NCI-H2081 (cell line): ENCODE measurements at places on chromosomes 13 and 19.

GRCh38 chr19:5290336-5291262 lies 50.0 kb downstream of the PTPRS start:
- no peak for DNase-seq

DNA sequence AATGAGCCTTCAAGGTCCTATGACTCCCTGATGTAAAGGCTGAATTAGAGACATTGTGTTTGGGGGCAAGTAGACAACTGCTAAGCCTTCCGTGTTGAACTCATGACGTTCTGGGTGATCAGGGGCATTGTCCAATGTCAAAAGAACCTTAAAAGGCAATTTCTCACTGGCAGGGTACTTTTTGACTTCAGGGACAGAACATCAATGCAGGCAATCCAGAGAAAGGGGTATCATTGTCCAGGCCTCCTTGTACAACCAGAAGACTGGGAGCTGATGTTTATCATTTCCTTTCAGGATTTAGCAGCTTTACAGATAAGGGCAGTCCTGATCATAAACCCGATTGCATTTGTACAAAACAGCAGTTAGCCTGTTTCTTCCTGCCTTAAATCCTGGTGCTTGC lies 25.0 kb upstream of the SMAD9 start:
- DNase-seq = no peak

DNA sequence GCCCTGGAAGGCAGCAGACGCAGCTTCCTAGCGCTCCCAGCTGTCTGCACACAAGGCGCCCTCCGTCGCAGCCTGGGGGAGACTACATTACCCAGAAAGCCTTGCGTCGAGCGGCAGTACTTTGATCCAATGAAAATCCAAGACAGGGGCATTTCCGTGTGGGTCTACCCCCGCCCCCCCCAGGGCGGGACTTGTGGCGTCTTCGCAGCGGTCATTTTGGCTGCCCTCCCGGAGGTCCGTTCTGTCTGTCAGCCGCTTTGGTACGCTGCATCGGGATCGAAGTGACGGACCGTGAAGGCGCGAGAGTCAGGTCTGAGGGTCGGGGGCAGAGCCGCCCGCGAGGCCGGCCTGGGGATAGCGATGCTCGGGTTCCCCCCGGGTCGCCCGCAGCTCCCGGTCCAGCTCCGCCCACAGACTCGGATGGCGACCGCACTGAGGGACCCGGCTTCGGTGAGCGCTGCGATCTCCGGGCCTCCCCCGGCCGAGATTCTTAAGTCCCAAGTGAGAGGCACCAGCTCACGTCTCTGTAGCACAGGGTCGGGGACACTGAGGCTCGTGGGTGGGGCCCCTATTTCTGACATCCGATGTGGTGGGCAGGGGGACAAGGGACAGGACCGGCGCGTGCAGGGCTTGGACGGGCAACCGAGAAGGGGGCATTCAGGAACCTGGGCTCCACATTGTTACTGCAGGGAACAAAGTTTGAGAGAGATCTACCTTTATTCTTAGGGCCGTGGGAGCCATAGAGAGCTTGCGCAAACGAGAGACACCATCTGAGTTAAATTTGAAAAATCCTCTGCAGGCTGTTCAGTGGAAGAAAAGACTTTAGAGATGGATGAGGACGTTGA lies at the start of gene ZNF211:
ZNF211 (plus strand) TSS at position 182 of the 845 bp plus-strand sequence; CDS start at position 361, 179 bp downstream.
- DNase-seq = peak; percentile 96

GRCh38 chr19:18626906-18627305 lies 9.9 kb upstream of the KLHL26 start:
- DNase-seq = no peak

GRCh38 chr13:100102042-100102441 lies 13.1 kb downstream of the PCCA start:
- DNase-seq = no peak

GRCh38 chr13:95267662-95268342 lies 33.4 kb downstream of the ABCC4 start:
- DNase-seq = no peak

GRCh38 chr13:45258334-45258675 lies 57.5 kb upstream of the KCTD4 start:
- DNase-seq = no peak

- no peak for DNase-seq
These were observed 171.6 kb downstream of the MTUS2 start for GRCh38 chr13:28991764-28992163.

DNA sequence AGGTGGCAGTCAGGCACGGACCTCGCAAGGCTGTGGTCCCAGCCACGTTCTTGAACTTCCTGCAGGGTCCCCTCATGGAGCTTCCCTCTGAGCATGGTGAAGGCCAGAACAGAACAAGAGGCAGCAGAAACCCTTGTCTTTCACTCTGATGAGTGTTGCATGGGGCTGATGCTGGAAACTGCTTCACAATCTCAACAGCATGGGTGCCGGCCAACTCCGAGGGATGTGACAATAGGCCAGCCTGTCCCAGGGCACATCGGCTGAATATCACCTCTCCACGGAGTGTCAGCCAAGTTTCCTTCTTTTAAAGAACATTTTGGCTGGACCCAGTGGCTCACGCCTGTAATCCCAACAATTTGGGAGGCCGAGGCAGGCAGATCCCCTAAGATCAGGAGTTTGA lies 173.9 kb downstream of the FOXO1 start:
- DNase-seq = no peak

DNA sequence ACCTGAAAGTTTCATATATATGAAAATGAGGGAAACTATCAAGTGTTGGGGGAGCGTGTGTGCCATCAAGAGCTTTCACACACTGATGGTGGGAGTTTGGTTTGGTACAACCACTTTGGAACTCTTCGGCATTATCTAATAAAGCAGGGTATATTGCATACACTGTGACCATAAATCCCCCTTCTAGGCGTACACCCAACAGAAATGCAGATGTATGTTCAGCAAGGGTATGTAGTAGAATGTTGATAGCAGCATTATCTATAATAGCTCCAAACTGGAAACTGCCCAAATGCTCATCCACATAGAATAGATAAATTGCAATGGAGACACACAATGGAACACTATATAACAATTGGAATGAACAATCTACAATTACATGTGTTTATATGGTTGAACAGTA lies 70.8 kb downstream of the FAM216B start:
- DNase-seq = no peak

- DNase-seq = no peak
These were observed 63.7 kb upstream of the WDFY2 start for GRCh38 chr13:51520524-51520923.

GRCh38 chr13:50417597-50417996 lies 402.4 kb downstream of the KCNRG start:
- DNase-seq = no peak

DNA sequence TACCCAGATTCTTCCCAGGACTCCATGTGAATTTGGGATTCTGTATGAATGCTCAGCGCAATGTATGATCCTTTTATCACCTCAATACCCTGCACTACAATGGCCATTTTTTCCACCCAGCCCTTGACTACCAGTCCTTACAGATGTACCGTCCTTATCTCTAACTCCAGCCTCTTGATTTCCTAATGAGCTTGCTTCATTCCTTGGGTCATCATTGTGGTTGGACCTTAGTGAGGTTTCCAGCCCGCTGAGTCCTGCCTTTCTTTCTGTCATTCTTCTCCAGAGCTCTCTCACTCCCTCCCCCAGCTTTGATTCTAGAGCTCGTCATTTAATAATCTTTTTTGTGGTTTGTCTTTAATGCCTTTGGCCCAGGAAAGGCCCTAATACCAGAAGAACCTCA lies 438.5 kb downstream of the ZNF536 start:
- DNase-seq = no peak

GRCh38 chr13:43364210-43365038 lies 341.0 kb downstream of the DNAJC15 start:
- DNase-seq = no peak

GRCh38 chr19:38813323-38813722 lies 578 bp upstream of the LGALS4 start:
- no peak for DNase-seq

DNA sequence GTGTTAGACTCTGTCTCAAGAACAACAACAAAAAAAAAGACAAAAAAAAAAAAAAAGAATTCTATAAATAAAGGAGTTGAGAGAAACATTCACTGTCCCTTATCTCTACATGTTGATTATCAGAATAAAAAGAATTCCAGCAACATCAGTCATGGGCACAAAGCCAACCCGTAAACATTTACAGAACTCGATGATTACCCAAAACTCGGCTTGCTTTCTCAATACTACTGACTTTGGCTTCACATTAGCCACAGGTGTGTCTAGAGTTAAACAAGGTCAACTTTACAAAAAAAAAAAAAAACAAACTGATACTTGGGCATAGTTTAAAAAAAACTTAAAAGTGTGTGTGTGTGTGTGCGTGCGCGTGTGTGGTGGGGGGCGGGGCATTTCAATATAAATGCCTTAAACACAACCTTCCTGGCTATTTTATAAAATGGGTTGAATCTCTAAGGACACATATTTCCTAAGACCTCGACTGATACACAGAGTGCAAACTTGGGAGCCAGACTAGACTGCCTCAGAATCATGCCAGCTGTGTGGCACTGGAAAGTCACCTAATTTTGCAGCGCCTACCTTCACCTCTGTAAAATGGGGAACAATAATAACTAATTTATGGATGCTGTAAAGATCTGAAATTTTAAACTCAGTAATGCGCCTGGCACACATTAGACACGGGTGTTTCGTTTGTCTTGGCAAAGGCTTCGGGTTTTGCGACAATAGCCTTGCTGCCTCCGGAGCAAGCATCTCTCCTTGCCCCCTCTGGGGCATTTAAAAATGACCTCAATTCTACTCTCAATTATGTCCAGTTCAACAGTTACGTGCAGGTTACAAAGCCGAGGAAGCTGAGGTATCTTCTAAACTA lies 922 bp downstream of the EBPL start:
- peak; percentile 13 for DNase-seq

DNA sequence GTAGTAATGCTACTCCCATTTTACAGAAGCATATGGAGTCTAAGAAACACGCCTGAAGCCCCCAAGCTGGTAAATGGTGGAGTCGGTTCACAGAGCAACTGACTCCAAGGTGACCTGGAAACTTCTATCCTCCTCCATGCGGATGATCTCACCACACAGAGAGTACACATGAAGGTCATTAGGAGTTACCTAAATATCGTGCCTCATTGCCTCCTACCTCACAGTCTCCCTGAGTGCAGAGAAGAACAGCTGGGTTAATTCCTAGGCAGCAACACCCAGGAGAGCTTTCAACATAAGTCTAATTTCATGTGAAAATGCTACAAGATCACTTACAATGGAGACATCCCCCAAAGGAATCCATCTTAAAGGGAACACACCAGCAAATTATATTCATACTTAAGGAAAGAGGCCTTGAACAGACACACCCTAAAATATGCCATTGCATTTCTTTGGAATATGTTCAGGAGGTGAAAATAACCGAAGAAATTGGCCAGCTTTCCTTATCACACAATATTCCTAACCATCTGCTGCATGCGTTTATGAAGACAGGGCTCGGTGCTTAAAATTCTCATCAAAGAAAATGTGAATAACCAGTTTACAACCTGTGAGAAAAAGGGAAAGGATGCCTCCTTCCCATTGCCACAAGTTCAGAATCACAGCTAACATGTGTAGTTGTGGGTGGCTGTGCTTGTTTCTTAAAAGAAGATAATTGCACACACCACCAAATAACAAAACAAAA lies 203.6 kb upstream of the NBEA start:
- peak; percentile 10 for DNase-seq

- DNase-seq = no peak
These were observed 460.8 kb downstream of the KLF5 start for GRCh38 chr13:73519396-73520116.

GRCh38 chr19:39307822-39308530 lies 11.8 kb downstream of the IFNL1 start:
- DNase-seq = no peak

- DNase-seq = no peak
These were observed 33.0 kb downstream of the GPX4 start for GRCh38 chr19:1136621-1137317.

DNA sequence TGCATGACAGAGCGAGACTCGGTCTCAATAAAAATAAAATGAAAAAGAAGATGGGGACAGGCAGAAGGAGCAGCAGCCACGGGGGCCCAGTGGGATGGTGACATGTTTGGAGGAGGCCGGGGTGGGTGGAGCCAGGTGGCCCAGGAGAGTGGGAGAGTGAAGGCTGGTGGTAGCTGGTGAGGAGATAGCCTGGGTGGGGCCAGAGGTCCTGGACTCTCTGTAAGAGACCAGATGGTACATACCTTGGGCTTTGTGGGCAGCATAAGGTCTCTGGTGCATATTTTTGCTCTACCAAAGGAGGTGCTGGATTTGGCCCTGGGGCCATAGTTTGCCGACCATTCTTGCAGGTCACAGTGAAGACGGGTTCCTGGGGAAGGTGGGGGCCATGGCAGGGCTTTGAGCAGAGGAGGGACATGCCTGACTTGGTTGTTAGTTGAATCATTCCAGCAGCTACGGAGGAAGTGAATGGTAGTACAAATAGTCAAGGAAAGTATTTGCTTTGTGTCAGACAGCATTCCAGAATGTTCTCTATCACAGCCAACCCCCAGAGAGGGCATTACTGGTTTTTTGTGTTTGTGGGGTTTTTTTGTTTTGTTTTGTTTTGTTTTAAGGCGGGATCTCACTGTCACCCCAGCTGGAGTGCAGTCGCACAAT lies 69.1 kb downstream of the ARHGEF18 start:
- DNase-seq = no peak

GRCh38 chr19:18865973-18866799 lies 29.8 kb downstream of the CERS1 start:
- no peak for DNase-seq

DNA sequence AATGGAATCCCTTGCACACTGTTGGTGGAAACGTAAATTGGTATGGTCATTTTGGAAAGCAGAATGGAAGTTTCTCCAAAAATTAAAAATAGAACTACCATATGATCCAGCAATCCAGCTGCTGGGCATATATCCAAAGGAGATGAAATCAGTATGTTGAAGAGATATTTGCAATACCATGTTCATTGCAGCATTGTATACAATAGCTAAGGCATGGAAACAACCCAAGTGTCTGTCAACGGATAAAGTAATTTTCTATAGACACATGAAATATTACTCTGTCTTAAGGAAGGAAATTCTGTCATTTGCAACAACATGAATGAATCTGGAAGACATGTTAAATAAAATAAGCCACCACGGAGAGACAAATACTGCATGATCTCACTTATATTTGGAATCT lies 124.7 kb downstream of the GPC5 start:
- DNase-seq = no peak

- DNase-seq = no peak
These were observed 7.8 kb upstream of the CEACAM5 start for GRCh38 chr19:41700381-41701195.
